ENCODE measurements at places on chromosomes 7 and 10. TPM values are rescaled to one million over a fixed set of nuclear protein-coding genes. Genes with fewer than 3 reads are reported as not detected.

DNA sequence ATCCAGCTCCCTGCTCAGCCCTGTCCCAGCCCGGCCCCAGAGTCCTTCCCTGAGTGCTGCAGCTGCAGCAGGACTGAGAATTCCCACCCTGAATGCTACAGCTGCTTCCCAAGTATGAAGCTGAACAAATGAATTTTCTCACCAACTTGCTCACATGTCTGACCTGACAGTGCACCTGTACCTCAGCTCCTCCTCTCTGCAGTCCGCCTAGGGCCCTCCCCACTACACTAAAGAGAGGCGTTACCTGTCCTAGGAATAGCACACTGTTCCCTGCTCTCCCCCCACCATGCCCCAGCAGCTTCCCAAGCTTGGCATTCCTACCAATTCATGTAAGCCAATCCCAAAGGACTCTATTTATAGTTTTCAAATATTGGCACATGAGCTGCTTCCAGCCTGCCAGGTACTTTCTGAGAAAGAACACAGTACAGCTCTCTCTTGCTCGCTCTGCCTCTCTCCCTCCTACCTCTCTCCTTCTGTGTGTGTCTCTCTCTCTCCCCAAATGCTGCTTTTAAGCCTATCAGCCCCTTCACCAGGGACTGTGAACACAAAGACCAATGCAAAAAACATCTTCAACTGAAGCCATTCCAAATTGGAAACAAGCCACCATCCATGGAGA lies 400.1 kb downstream of the TNS3 start:
- no peak overlapping the region for H3K27ac ChIP-seq
- H3K27me3 ChIP-seq, result no peaks in the 10 kb centered on the region
- no peaks in the 10 kb centered on the region for H3K36me3 ChIP-seq
- DNase-seq, result no peak

DNA sequence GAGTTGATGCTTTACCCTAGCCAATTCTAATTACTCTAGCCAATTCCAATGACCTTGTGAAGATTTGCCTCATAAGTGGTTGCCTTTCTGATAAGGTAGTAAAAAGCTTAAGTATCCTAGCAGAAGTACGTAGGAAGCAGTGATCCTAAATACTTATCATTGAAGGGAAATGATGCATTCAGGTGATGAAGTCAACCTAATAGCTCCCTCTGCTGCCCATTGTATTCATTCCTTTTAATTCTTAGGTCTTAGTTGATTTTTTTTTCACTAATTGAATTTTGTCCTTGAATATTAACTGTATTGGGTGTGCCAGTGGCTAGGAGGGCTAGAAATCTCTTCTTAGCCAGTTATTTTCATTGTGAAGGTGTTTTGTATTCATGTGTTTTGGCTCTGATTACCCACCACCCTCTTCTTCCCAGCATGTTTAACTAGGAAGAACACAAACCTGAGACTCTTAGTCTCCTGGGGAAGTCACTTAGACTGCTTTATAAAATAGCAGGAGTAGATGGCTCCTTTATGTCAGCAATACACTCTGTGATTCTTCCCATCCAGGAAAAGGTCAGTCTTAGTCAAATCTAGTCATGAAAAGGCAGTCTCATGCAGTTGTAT lies 46.3 kb downstream of the PLEKHA8 start:
- H3K36me3 ChIP-seq, result no peaks in the 10 kb centered on the region
- no peak for DNase-seq
- no peak overlapping the region for H3K4me3 ChIP-seq
- H3K27ac ChIP-seq, result no peak overlapping the region
- 0 out of 2 replicates have a peak, but pooled peaks cover 3% of the 10 kb centered on the region for H3K4me1 ChIP-seq

- H3K4me1 ChIP-seq, result peaks cover 10% of the 10 kb centered on the region
- no peaks in the 10 kb centered on the region for H3K36me3 ChIP-seq
- H3K27me3 ChIP-seq, result no peaks in the 10 kb centered on the region
- H3K4me3 ChIP-seq, result no peak overlapping the region
Observed at GRCh38 chr7:17608114-17608833, 309.8 kb downstream of the AHR start.

DNA sequence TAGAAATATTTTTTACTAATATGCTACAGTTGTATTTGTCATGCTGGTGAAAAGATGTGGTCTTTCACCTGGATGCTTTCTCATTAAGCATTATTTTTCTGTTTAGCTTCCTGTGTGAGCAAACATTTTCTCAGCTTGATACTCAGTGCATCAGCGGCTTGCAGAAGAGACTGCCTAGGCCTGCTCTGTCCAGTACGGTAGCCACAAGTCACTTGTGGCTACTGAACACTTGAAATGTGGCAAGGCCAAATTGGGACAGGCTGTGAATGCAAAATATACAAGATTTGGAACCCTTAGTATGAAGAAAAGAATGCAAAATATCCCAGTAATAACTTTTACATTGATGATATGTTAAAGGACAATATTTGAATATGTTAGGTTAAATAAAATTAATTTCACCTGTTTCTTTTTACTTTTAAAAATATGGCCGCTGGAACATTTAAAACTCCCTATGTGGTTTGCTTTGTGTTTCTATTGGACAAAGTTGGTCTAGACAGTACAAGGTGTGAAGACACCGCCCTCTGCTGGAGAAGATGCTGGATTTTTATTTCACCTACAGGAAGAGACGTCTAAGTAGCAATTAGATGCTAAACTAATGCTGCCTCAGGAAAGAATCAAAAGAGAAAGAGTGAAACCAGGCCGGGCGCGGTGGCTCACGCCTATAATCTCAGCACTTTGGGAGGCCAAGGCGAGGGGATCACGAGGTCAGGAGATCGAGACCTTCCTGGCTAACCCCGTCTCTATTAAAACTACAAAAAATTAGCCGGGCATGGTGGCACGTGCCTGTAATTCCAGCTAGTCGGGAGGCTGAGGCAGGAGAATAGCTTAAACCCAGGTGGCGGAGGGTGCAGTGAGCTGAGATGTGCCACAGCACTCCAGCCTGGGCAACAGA lies 5.3 kb downstream of the SRGN start:
- peak; percentile 88 for DNase-seq
- no peak overlapping the region for H3K4me3 ChIP-seq
- H3K4me1 ChIP-seq, result no peaks in the 10 kb centered on the region
- no peak overlapping the region for H3K27ac ChIP-seq
- no peaks in the 10 kb centered on the region for H3K36me3 ChIP-seq
- no peaks in the 10 kb centered on the region for H3K27me3 ChIP-seq

DNA sequence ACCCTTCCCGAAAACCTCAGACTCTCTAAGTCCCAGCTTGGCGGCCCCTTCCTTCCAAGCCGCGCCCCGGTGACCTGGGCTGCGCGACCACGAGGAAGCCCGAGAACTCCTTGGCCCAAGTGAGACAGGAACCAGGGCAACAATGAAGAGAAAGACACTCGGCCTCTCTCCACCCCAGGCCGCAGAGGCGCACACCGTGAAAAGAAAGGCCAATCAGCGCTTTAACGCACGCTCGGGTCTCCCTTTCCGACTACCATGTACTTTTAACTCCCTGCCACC lies 166.4 kb upstream of the PPP1R3A start:
- peaks cover 13% of the 10 kb centered on the region for H3K27me3 ChIP-seq
- no peak for DNase-seq
- peaks cover 5% of the 10 kb centered on the region for H3K4me1 ChIP-seq
- H3K27ac ChIP-seq, result no peak overlapping the region
- no peaks in the 10 kb centered on the region for H3K36me3 ChIP-seq

AKR1D1 gene
- total RNA-seq, result 2.2 TPM

DNA sequence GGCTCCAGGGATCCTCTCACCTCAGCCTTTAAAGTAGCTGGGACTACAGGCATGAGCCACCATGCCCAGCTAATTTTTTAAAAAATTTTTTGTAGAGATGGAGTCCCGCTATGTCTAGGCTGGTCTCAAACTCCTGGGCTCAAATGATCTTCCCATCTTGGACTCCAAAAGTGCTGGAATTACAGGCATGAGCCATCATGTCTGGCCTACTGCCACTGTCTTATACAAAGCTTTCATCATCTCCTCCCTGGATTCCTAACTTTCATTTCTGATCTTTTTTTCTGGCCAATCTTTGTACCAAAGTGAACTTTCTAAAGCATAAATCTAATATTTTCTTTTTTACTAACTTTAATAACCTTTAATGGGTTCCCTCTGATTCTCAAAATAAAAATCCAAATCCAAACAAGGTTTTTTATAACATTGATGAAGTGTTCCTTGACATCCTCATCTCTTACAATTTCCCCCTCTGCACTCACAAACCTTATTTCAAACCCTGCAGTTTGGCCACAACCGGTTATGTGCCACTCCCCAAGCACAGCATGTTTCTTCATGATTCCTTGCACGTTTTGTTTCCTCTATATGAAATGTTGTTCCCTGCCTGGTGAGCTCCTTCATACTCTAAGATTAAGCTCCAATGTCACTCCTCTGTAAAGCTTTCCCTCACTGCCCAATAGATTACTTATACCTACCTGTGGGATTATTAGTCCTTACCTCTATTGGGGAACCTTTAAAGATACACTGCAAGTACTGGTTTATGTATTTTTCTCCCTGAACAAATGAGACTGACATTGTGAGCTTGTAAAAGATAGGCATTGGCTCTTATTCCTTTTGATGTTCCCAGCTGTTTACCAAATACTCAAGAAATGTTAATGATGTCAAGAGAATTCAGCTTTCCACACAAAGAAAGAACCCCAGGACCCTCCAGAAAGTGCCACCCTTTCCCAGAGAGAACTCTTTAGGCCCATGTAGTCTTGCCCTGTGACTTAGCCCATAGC lies 101.7 kb downstream of the HOXA1 start:
- no peaks in the 10 kb centered on the region for H3K4me1 ChIP-seq
- no peaks in the 10 kb centered on the region for H3K36me3 ChIP-seq
- no peak overlapping the region for H3K27ac ChIP-seq

DNA sequence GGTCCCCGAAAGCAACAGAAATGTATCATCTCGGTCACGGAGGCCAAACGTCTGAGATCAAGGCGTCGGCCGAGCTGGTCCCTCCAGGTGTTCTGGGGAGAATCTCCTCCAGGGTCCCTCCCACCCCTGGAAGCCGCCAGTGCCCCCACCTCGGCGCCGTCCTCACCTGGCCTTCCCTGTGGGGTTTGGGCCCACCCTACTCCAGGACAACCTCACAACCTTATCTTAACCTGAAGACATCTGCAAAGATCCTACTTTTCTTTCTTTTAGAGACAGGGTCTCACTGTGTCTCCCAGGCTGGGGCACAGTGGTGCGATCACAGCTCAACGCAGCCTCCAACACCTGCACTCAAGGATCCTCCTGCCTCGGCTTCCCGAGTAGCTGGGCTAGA lies 33.4 kb downstream of the ADAP1 start:
- H3K4me1 ChIP-seq, result no peaks in the 10 kb centered on the region
- H3K27me3 ChIP-seq, result no peaks in the 10 kb centered on the region
- H3K4me3 ChIP-seq, result no peak overlapping the region
- peaks cover 1% of the 10 kb centered on the region for H3K36me3 ChIP-seq
- no peak overlapping the region for H3K27ac ChIP-seq
- peak; percentile 25 for DNase-seq

GRCh38 chr10:930625-931325 lies 730 bp downstream of the LARP4B start:
- peak; percentile 88 for DNase-seq
- peak overlapping the region; percentile 94 for H3K4me3 ChIP-seq
- peak overlapping the region; percentile 89 for H3K27ac ChIP-seq
- no peaks in the 10 kb centered on the region for H3K27me3 ChIP-seq

MALSU1 gene
- total RNA-seq, result 95.5 TPM

KCNH2 gene
- 0.66 TPM for total RNA-seq

SPDYE16 gene
- 0.34 TPM for total RNA-seq

DNA sequence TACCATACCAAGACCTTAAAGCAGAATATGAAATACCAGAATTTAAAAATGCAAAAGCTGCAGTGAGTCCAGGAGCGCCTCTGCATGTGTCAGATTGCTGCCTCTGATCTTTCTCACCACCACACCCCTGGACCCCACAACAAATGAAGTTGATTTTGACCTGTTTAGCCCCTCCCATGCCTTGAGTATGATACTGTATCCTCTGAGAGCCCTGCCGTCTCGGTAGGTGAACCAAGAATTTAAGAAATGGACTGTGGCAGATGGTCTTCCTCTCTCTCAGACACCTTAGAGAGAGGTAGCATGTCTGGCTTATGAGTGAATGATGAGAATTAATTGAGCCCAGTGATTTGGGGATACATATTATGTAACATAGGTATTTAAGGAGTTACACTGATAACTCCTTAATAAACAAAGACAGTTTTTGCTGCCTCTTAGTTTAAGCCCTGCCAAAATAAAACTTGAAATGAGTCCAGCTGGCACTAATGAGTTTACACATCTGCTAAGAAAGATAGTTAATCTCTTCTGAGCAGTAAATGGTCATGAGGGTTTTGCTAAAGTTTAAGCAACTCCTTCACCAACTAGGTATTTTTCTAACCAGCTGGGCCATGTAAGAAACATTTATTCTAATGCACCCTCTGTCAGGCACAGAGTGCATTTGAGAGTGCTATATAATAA lies 4.5 kb upstream of the TFPI2 start:
- H3K27ac ChIP-seq, result no peak overlapping the region
- DNase-seq, result no peak
- no peaks in the 10 kb centered on the region for H3K27me3 ChIP-seq
- H3K36me3 ChIP-seq, result no peaks in the 10 kb centered on the region
- H3K4me3 ChIP-seq, result no peak overlapping the region

DNA sequence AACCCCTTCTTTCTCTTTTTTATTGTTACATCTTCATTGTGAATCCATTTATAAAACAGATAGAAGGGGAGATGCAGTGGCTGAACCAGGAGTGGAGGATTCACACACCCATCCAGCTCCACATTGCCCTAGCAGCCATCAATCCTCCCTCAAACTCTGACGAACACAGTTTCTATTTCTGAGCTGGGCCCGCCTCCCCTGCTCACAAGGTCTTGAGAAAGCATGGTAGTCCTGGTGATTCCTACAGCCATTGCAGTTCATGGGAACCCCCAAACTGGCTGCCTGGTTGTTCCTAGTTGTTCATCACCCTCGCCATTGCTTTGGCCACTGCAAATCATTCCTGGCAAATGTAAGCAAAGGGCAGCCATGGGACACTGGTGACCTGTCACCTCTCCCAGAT lies 258.5 kb upstream of the AOAH start:
- no peak overlapping the region for H3K27ac ChIP-seq
- H3K27me3 ChIP-seq, result no peaks in the 10 kb centered on the region
- DNase-seq, result no peak
- H3K4me1 ChIP-seq, result peaks cover 9% of the 10 kb centered on the region
- H3K4me3 ChIP-seq, result no peak overlapping the region

GRCh38 chr10:28587970-28588290 lies 55.0 kb downstream of the WAC start:
- H3K4me3 ChIP-seq, result no peak overlapping the region
- DNase-seq, result no peak
- peaks cover 10% of the 10 kb centered on the region for H3K4me1 ChIP-seq

DNA sequence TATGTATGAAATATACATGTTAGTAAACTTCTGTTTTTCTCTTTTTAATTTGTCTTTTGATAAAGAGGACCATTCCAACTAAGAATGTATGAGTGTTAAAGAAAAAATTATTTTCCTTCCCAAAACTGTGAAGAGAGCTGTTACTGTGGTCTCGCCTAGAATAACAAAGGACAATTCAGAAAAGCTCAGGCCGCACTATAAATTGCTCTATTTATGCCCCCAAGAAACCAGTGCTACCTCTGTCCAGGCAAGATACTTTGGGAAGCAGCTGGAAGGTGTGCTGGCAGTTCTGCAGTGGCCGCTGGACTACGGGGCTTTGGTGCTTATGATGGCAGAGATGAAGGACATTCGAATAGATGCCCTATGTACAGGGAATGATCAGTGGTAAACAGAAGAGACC lies 252.1 kb downstream of the DOCK4 start:
- H3K36me3 ChIP-seq, result no peaks in the 10 kb centered on the region
- H3K27me3 ChIP-seq, result no peaks in the 10 kb centered on the region
- H3K27ac ChIP-seq, result no peak overlapping the region
- DNase-seq, result no peak

PTPN20 gene
- not detected for total RNA-seq

SRGN gene
- not detected for total RNA-seq

- H3K4me1 ChIP-seq, result peaks cover 3% of the 10 kb centered on the region
- H3K4me3 ChIP-seq, result no peak overlapping the region
- no peak for DNase-seq
- no peaks in the 10 kb centered on the region for H3K27me3 ChIP-seq
- no peaks in the 10 kb centered on the region for H3K36me3 ChIP-seq
- no peak overlapping the region for H3K27ac ChIP-seq
Observed at GRCh38 chr7:85215098-85215497, 28.2 kb upstream of the SEMA3D start.
